Right cardiac atrium (tissue), 5 donors: ENCODE measurements at places on chromosomes 1 and 21.

DNA sequence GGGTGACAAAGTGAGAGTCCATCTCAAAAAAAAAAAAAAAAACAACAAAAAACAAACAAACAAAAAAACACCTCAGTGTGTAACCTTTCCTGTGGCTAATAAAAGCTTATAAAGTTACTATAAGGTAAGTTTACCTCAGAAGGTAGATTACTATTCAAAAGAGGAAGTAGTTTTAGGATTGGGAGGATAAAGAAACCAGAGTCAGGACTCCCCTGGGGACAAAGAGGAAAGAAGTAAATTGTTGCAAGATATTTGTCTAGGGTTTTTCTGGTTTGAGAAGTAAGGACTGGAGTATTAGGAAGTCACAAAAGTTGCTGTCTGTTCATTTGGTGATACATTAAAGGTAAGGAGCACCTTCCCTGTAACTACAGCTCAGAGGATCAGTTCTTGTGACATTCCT, 23.8 kb upstream of the CENPF start:
- DNase-seq: no peak

GRCh38 chr1:151540982-151541377, 871 bp downstream of the TUFT1 start:
- DNase-seq: no peak

GRCh38 chr21:38255571-38256117, 1.1 kb upstream of the KCNJ15 start:
- no peak for DNase-seq

- DNase-seq: no peak
Observed at GRCh38 chr1:30087465-30087864, 635.9 kb downstream of the MATN1 start.

DNA sequence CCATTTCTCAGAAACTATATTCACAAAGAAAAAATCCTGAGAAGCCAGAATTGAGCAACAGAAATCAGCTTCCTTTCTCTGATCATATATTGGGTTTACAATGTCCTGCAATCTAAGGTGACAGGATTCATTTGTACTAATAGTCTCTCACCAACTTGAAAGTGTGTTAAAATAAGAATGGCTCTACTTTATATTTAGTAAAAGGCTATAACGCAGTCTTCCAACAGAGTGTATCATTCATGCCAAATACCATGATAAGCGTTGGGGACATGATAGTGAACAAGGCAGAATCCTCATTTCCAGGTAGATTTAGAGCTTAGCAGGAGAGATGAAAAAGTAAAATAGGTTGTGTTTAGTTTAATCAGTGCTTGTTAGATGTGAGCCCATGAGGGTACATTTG, 519.2 kb upstream of the ZRANB2 start:
- no peak for DNase-seq

- peak; percentile 96 for DNase-seq
Observed at GRCh38 chr1:8026153-8026975, at the start of gene ERRFI1. Gene ERRFI1 (minus strand): TSS chr1:8026309. CDS start chr1:8015619, 10,690 bp downstream.

DNA sequence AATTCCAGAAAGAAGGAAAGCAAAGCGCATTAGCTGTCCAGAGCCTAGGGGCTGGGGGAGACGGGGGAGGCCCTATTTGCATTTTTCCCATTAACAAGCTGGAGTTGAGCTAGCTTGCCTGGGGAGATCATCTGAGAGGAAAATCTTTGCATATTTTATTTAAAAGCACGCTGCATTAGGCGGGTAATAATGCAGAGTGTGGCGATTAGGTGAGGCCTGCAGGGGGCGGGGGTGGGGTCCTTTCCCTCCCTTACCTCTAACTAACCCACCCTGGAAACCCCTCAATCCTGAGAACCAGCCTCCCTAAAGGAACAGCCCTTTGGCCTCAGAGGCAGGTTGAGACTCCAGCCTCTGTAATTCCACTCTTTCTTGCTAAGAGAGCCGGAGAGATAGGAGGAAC, 16.2 kb downstream of the C1orf216 start:
- no peak for DNase-seq

DNA sequence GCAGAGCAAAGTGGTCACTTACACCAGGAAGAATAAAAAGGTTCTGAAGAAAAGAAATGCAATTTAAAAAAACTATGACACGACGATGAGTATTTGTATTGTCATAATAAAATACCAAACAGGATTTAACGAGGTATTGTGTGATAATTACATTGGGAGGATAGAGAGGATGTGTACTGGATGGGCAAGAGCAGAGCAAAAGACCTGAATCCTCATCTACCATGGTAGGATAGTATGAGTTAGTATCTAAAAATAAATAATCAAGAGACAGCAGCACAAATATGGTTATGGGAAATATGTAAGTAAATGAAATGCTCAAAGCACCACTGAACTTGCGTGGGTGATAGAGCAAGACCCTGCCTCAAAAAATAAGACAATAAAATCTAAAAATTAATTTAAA, 162.6 kb downstream of the CDC42BPA start:
- DNase-seq: no peak

- DNase-seq: no peak
Observed at GRCh38 chr1:16348414-16349182, 3.7 kb downstream of the FBXO42 start.
